Effector CD4-positive, alpha-beta T cell (primary cell): ENCODE measurements at places on chromosomes 2 and 18.

GRCh38 chr18:31678425-31678824 is 6.0 kb downstream of the B4GALT6 start:
- DNase-seq, result no peak

GRCh38 chr2:144490017-144490416 is 29.9 kb downstream of the ZEB2 start:
- DNase-seq, result no peak

DNA sequence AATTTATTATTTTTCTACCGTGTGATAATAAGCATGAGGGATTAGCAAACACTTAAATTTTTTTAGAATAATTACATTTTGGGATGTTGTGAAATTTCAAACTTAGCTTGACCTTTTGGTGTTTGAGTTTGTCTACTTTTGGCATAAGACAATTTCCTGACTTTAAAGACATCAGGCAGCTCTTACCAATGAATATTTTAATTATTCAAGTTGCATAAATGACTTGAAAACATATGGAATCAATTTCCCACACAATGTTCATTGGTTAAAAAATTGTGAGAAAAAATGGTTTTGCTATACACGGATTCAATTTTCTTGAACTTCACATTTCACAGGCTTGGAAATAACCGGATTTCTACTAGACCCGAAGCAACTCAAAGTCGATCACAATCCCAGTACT is 243.4 kb downstream of the IKZF2 start:
- no peak for DNase-seq

DNA sequence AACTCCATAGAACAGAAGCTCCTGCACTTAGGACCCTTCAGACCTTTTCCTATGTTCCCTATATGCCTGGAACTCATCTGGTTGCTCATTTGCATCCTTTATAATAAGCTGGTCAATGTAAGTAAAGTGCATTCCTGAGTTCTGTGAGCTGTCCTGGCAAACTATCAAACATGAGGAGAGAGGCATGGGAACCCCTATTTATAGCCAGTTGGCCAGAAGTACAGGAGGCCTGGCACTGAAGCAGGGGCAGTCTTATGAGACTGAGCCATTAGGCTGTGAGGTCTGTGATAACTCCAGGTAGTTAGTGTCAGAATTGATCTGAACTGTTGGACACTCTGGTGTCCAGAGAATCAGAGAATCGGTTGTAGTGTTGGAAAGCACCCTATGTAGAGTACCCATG is 88.4 kb downstream of the EHD3 start:
- DNase-seq, result no peak

DNA sequence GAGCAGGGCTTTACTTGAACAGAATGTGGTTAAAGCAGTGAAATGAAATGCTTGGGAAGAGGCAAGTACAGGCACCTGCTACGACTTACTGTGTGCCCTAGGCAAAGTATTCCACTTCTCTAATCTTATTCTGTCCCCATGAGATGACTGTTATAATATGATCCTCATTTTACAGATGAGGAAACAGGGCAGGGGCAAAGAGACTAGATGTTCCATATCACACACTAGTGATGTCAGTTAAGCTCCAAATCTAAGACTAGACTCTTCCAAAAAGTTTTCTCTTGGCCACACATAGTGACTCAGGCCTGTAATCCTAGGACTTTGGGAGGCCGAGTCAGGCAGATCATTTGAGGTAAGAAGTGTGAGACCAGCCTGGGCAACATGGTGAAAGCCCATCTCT is 235.0 kb downstream of the SETBP1 start:
- no peak for DNase-seq
